ENCODE measurements at places on chromosomes 12 and 14.

- DNase-seq, result peak; percentile 7
- no peaks in the 10 kb centered on the region for H3K27me3 ChIP-seq
- no peaks in the 10 kb centered on the region for H3K4me1 ChIP-seq
- H3K4me3 ChIP-seq, result no peak overlapping the region
These were observed 169.2 kb downstream of the PIK3C2G start for GRCh38 chr12:18430425-18431048.

GRCh38 chr12:661720-662486 lies 1.3 kb downstream of the NINJ2 start:
- H3K4me3 ChIP-seq, result no peak overlapping the region
- no peak overlapping the region for H3K27ac ChIP-seq
- 0 out of 2 replicates have a peak, but pooled peaks cover 3% of the 10 kb centered on the region for H3K27me3 ChIP-seq

- no peak for DNase-seq
- H3K4me3 ChIP-seq, result no peak overlapping the region
- H3K36me3 ChIP-seq, result no peaks in the 10 kb centered on the region
- no peaks in the 10 kb centered on the region for H3K4me1 ChIP-seq
- no peaks in the 10 kb centered on the region for H3K27me3 ChIP-seq
- H3K27ac ChIP-seq, result no peak overlapping the region
These were observed 70.0 kb downstream of the TMEM132C start for GRCh38 chr12:128337071-128337345.

- H3K4me1 ChIP-seq, result peaks cover 33% of the 10 kb centered on the region
- no peaks in the 10 kb centered on the region for H3K36me3 ChIP-seq
- peak; percentile 79 for DNase-seq
These were observed 123.7 kb upstream of the DHRS4 start for GRCh38 chr14:23829736-23830471.

DNA sequence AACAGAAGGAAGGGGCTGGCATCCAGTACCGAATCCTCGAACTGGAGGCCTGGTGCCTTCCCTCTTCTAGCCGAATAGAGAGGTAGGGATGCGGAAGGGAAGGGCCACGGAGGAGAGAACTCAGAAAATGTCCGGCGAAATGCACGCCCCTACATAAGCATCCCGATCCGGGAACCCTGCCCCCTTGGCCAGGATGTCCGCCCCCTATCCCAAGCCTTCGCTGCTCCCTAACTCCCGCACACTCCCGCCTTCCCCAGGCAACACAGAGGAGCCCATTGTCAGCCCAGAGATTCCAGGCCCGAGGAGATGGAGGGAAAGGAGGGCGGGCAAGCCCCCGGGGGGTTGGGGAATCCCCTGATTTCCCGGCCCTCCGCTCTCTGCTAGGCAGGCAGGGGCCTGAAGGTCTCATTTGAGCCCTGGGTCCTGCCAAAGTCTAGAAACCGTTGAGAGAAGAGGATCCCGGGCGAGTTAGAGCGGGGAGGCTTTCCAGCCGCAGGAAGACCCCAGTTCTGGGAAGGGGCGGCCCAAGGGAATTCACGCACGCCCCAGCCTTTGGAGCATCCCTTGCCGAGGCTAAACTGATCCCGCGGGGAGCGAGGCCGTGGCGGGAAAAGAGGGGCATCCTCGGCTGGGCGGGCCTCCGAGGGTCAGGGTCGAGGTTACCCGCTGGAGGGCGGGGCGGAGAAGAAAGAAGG lies 569 bp upstream of the ARHGEF40 start:
- H3K4me3 ChIP-seq, result peak overlapping the region; percentile 81
- H3K4me1 ChIP-seq, result peaks cover 29% of the 10 kb centered on the region
- H3K27me3 ChIP-seq, result no peaks in the 10 kb centered on the region
- DNase-seq, result peak; percentile 69

DNA sequence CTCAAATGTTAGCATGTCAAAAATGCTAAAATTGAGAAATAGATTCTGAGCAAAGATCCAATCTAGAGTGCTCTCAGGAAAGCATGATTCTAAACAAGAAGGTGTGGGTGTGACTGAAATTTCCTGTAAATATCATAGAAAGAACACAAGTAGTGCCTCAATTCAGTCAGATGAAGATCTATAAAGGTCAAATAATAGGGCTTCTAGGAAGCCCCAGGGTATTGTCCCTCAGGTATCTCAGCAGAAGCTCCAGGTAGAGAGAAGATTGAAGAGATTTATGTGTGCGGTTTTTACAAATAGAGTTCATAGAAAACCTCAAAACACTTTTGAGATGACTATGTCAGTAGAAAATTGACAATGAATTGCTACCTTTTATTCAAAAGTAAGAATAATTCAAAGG lies 13.0 kb downstream of the KLRD1 start:
- H3K27ac ChIP-seq, result no peak overlapping the region
- no peak for DNase-seq
- H3K27me3 ChIP-seq, result no peaks in the 10 kb centered on the region
- no peak overlapping the region for H3K4me3 ChIP-seq
- H3K4me1 ChIP-seq, result no peaks in the 10 kb centered on the region
- H3K36me3 ChIP-seq, result no peaks in the 10 kb centered on the region

GRCh38 chr12:99906786-99907579 lies 77.8 kb downstream of the ANKS1B start:
- peaks cover 23% of the 10 kb centered on the region for H3K4me1 ChIP-seq
- 0 out of 2 replicates have a peak, but pooled peaks cover 2% of the 10 kb centered on the region for H3K27me3 ChIP-seq
- no peak for DNase-seq
- no peaks in the 10 kb centered on the region for H3K36me3 ChIP-seq

DNA sequence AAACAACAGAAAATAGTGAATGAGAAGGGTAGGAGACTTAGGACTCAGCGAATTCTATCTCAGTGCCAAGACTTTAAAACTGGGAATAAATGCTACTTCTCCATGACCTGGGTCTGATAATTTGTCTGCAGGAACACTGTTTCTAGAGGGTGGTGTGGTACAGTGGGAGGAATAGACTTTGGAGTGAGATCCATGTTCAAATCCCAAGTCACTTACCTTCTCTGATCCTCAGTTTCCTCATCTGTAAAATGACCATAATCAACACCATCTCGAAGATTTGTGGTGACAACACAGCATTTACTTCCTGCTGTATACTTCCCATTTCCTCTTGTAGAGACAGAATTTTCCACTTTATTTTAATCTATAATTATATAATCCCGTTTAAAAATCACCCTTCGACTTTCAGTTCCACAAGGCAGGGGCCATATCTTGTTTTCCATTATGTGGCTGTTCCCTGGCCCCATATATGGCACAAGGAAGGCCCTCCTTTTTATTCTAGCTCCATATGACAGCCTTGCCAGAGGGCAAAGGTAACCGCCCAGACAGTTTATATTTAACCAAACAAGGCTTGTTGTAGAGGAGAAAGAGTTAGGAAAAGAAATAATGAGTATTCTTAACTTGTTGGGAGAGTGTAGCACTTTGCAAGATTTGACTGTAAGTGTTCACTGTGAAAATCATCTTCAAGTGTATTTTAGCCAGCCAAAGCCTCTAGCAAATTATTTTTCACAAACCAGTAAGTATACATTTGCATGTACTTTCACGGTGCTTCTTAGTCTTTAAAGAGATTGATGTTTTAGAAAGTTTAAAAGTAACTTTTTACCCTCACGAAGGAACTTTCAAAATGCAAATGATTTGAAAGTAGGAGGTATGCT lies 243.1 kb downstream of the AKAP6 start:
- no peak overlapping the region for H3K27ac ChIP-seq
- no peaks in the 10 kb centered on the region for H3K36me3 ChIP-seq
- DNase-seq, result no peak
- no peaks in the 10 kb centered on the region for H3K4me1 ChIP-seq
- H3K27me3 ChIP-seq, result no peaks in the 10 kb centered on the region

GRCh38 chr12:31566547-31566946 lies 24.4 kb downstream of the DENND5B start:
- no peak overlapping the region for H3K27ac ChIP-seq
- no peaks in the 10 kb centered on the region for H3K27me3 ChIP-seq
- DNase-seq, result no peak
- H3K36me3 ChIP-seq, result no peaks in the 10 kb centered on the region
- H3K4me3 ChIP-seq, result no peak overlapping the region
- H3K4me1 ChIP-seq, result peaks cover 8% of the 10 kb centered on the region

- DNase-seq, result no peak
- H3K36me3 ChIP-seq, result no peaks in the 10 kb centered on the region
- no peaks in the 10 kb centered on the region for H3K4me1 ChIP-seq
- no peaks in the 10 kb centered on the region for H3K27me3 ChIP-seq
- no peak overlapping the region for H3K27ac ChIP-seq
These were observed 416.2 kb downstream of the C12orf50 start for GRCh38 chr12:87612996-87613395.

GRCh38 chr14:53304726-53305381 lies 151.7 kb upstream of the DDHD1 start:
- peaks cover 5% of the 10 kb centered on the region for H3K4me1 ChIP-seq
- H3K27ac ChIP-seq, result no peak overlapping the region
- no peaks in the 10 kb centered on the region for H3K36me3 ChIP-seq

GRCh38 chr12:57332646-57333312 lies 81.8 kb upstream of the STAC3 start:
- H3K27ac ChIP-seq, result no peak overlapping the region
- H3K4me1 ChIP-seq, result no peaks in the 10 kb centered on the region
- H3K36me3 ChIP-seq, result peaks cover 4% of the 10 kb centered on the region
- H3K4me3 ChIP-seq, result no peak overlapping the region
